ENCODE measurements at places on chromosomes 4 and X. TPM values are rescaled to one million over a fixed set of nuclear protein-coding genes. Genes with fewer than 3 reads are reported as not detected.

DNA sequence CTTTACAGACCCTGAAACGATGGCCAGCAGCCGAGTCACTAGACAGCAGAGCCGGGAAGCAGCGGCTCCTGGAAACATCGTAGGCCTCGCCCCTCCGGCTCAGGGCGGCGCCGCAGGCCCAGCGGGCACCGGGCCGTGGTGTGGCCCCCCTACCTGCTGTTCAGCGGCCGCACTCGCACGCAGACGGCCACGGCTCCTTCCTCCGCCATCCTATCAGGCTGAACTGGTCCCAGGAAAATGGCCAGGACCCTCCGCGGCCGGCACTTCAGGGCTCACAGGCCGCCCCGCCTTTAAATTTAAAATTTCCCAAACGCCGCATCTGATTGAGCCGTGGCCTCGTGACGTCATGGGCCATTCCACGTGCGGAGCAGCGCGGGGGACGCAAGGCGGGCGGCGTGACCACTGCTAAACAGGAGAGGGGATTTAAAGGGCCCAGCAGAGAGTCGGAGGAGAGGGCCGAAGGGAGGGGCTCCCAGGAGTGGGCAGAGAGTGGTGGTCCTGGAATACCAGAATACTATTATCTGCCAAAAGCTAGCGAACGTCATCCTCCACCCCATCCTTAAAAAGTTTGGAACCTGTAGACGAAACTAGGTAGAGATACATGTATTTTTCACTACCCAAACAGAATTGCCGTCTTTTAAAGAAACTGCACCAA is at the start of gene CENPE:
CENPE (minus strand) TSS at position 233 of the 655 bp plus-strand sequence; CDS start at position 209, 24 bp downstream.
- DNase-seq, result peak; percentile 92
- no peaks in the 10 kb centered on the region for H3K27me3 ChIP-seq
- peak within 1 kb of the TSS; percentile 87 for H3K4me3 ChIP-seq
- no peaks in the 10 kb centered on the region for H3K36me3 ChIP-seq
- H3K27ac ChIP-seq, result peak within 1 kb of the TSS; percentile 76

DNA sequence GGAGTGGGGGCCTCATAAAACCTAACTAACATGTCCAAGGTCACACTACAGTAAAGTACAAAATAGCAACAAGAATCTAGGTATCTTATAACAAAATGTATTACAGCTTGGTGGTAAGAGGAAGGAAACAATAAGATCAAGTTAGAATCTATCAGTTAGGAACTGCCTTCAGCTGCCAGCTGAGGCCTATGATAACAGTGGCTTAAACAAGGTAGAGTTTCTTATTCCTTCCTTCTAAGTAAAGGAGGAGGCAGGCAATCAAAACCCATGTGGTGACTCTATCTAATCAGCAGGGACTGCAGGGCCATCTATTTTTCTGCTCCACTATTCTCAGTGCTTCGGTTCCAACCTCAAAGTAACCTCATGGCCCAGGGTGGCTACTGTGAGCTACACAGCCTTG is 10.9 kb downstream of the SH3D19 start:
- DNase-seq, result no peak
- H3K4me1 ChIP-seq, result peaks cover 12% of the 10 kb centered on the region
- peak overlapping the region; percentile 7 for H3K27ac ChIP-seq
- no peaks in the 10 kb centered on the region for H3K36me3 ChIP-seq
- H3K4me3 ChIP-seq, result no peak overlapping the region

The F8A1 gene
- total RNA-seq, result 42.9 TPM

- no peaks in the 10 kb centered on the region for H3K4me1 ChIP-seq
- no peak for DNase-seq
- no peak overlapping the region for H3K4me3 ChIP-seq
Observed at GRCh38 chr4:16439768-16440167, 213.5 kb upstream of the TAPT1 start.

DNA sequence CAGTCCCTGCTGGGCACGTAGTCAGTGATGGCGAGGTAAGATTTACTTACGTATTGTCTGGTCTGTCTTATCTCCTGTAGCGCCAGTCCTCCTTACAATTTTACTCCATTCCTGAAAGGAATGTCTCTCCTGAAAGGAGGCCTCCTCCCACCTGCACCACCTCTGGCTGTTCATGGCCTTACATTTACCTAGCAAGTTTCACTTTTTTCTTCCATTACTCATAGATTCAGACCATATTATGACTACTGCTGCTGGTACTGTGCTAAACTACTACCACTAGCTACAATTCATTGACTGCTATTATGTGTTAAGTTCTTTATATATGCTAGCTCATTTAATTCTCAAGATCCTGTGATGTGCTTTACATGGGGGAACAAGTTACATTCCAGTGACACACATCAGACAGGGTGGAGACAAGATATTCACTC is 189.9 kb downstream of the BMPR1B start:
- no peaks in the 10 kb centered on the region for H3K4me1 ChIP-seq
- H3K36me3 ChIP-seq, result no peaks in the 10 kb centered on the region
- no peak overlapping the region for H3K27ac ChIP-seq
- no peaks in the 10 kb centered on the region for H3K27me3 ChIP-seq
- no peak for DNase-seq

The PF4V1 gene
- total RNA-seq, result not detected

DNA sequence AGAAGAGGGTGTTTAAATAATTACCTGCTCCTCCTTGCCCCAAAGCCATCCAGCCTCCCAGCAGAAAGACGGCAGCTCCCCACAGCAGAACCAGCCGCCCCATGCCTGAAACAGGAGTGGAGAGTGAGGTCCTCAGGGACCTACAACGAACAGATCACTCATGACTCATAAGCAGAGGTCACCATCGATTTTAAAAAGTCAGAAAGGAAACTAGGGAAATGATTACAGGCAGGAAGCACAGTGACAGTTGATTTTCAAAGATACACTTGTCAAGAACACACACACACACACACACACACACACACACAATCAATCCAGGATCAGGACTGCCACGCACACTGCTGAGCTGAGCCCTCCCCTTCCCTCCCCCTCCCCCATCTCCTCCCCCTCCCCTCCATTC is at the start of gene CRLF2:
CRLF2 (minus strand) TSS at position 118 of the 400 bp plus-strand sequence; CDS start at position 103, 15 bp downstream.
- no peaks in the 10 kb centered on the region for H3K4me1 ChIP-seq
- H3K27ac ChIP-seq, result no peak within 1 kb of the TSS
- no peaks in the 10 kb centered on the region for H3K36me3 ChIP-seq
- H3K4me3 ChIP-seq, result no peak within 1 kb of the TSS
- DNase-seq, result no peak

DNA sequence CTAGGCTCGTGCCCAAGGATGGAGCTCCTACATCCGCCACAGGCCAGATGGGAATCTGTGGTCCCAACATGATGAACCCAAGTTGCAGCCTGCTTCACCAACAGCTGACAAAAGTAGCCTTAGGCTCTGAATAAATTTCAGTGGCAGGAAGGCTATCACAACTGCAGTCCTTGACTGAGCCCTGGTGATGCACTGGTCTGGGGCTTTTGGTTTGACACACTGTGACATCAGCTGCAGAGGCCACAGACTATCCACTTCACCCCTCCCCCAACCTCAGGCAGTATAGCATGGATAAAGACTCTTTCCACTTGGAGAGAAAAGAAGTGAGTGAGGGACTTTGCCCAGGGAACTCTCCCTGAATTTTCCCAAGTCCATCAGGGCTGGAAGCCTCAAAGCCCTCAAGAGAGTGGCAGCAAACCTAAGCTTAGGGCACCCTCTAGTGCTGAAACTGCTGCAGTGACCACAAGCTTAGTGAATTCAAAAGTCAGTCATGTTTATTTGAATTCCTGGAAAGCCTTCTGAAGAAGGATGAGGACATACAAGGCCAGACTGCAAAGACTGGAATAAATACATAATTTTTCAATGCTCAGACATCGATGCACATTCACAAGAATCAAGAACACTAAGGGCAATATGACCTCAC is 135.0 kb upstream of the TENT5D start:
- no peak for DNase-seq
- no peak overlapping the region for H3K4me3 ChIP-seq
- H3K27ac ChIP-seq, result no peak overlapping the region
- H3K27me3 ChIP-seq, result no peaks in the 10 kb centered on the region

The GAB3 gene
- 12.9 TPM for total RNA-seq

GRCh38 chr4:17785858-17786257 is 4.4 kb upstream of the FAM184B start:
- H3K27me3 ChIP-seq, result peaks cover 12% of the 10 kb centered on the region
- no peak for DNase-seq
- H3K4me1 ChIP-seq, result peaks cover 6% of the 10 kb centered on the region
- H3K4me3 ChIP-seq, result no peak overlapping the region
- no peaks in the 10 kb centered on the region for H3K36me3 ChIP-seq

DNA sequence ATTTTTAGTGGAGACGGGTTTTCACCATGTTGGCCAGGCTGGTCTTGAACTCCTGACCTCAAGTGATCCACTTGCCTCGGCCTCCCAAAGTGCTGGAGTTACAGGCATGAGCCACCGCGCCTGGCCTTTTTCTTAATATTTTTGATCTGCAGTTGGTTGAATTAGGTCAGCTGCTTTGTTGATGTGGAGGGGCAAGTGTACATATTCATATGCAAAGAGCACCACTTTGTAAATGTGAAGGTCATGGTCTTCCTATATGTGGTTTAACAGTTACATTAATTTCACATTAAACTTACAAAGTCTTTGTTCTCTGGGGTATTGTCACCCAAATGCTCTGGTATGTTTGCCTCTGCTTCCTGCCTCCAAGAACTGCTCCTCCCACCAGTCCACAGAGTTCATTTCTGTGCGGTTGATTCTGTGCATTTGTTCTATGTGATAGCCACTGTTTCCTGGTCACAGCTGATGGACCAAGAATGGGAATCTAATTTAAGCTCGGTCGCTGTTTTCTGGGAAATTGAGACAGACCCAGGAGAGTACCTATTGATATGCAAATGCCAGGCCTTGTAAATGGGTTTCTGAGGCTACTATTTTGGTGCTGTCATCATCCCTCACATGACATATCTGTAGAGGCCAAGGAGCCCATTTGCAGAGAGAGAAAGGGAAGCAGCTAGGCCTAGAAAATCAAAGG is 26.9 kb upstream of the HPSE start:
- no peak overlapping the region for H3K27ac ChIP-seq
- no peak for DNase-seq
- H3K4me3 ChIP-seq, result no peak overlapping the region
- no peaks in the 10 kb centered on the region for H3K27me3 ChIP-seq
- no peaks in the 10 kb centered on the region for H3K36me3 ChIP-seq

GRCh38 chr4:123073650-123074049 is 151.3 kb upstream of the NUDT6 start:
- H3K27me3 ChIP-seq, result no peaks in the 10 kb centered on the region
- no peak overlapping the region for H3K4me3 ChIP-seq
- no peak for DNase-seq
- H3K4me1 ChIP-seq, result no peaks in the 10 kb centered on the region

The DGKK gene
- 0.09 TPM for total RNA-seq

GRCh38 chr4:80183250-80184052 is 13.9 kb upstream of the PRDM8 start:
- H3K4me3 ChIP-seq, result peak overlapping the region; percentile 63
- peaks cover 30% of the 10 kb centered on the region for H3K4me1 ChIP-seq
- H3K27me3 ChIP-seq, result peaks cover 44% of the 10 kb centered on the region
- H3K36me3 ChIP-seq, result no peaks in the 10 kb centered on the region
- peak overlapping the region; percentile 36 for H3K27ac ChIP-seq
- peak; percentile 68 for DNase-seq

The TSPAN6 gene
- total RNA-seq, result 13.9 TPM

The RAB39B gene
- 0.75 TPM for total RNA-seq

The KIAA1210 gene
- not detected for total RNA-seq

- H3K27ac ChIP-seq, result no peak overlapping the region
- H3K4me1 ChIP-seq, result no peaks in the 10 kb centered on the region
- no peak overlapping the region for H3K4me3 ChIP-seq
- no peaks in the 10 kb centered on the region for H3K27me3 ChIP-seq
- DNase-seq, result no peak
Observed at GRCh38 chr4:168124008-168124641, 31.8 kb downstream of the ANXA10 start.

The GPRIN3 gene
- 25.2 TPM for total RNA-seq

- H3K27me3 ChIP-seq, result no peaks in the 10 kb centered on the region
- peak overlapping the region; percentile 30 for H3K27ac ChIP-seq
- no peaks in the 10 kb centered on the region for H3K36me3 ChIP-seq
- H3K4me1 ChIP-seq, result peaks cover 5% of the 10 kb centered on the region
- no peak for DNase-seq
Observed at GRCh38 chr4:150255610-150256224, 177.5 kb downstream of the DCLK2 start.

- H3K36me3 ChIP-seq, result peaks cover 34% of the 10 kb centered on the region
- DNase-seq, result no peak
- no peak overlapping the region for H3K4me3 ChIP-seq
- no peak overlapping the region for H3K27ac ChIP-seq
- H3K4me1 ChIP-seq, result peaks cover 19% of the 10 kb centered on the region
Observed at GRCh38 chr4:103079621-103080020, 3.1 kb upstream of the SLC9B2 start.

GRCh38 chrX:114842181-114842580 is 175.2 kb downstream of the IL13RA2 start:
- no peaks in the 10 kb centered on the region for H3K4me1 ChIP-seq
- no peaks in the 10 kb centered on the region for H3K36me3 ChIP-seq
- no peak overlapping the region for H3K4me3 ChIP-seq
- H3K27me3 ChIP-seq, result no peaks in the 10 kb centered on the region
- no peak overlapping the region for H3K27ac ChIP-seq
- no peak for DNase-seq

The GLOD5 gene
- total RNA-seq, result 2.6 TPM

DNA sequence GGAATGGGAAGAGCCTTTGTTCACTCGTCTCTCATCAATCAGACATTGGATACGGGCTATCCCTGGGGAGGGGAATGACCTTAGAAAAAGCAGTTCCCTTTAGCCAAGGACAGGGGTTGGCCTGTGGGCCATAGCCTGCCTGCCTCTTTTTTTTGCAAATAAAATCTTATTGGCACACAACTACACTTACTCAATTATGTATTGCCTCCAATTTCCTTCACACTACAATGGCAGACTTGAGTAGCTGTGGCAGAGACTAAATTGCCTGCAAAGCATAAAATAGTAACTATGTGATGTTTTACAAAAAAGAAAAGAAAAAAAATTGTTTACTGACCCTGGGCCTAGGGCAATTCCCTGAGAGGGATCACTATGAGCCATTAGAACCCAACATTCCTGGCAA is 23.4 kb downstream of the PPP1R2C start:
- no peak overlapping the region for H3K27ac ChIP-seq
- H3K4me3 ChIP-seq, result no peak overlapping the region
- no peaks in the 10 kb centered on the region for H3K27me3 ChIP-seq
- no peak for DNase-seq
- no peaks in the 10 kb centered on the region for H3K36me3 ChIP-seq

- H3K27me3 ChIP-seq, result no peaks in the 10 kb centered on the region
- H3K27ac ChIP-seq, result no peak overlapping the region
- no peak for DNase-seq
Observed at GRCh38 chr4:14910411-14910810, 91.9 kb upstream of the CPEB2 start.

The TRIM75 gene
- not detected for total RNA-seq

The SH3D19 gene
- total RNA-seq, result 125 TPM

GRCh38 chrX:97132664-97133415 is 249.1 kb downstream of the RPA4 start:
- no peak overlapping the region for H3K27ac ChIP-seq
- DNase-seq, result no peak
- H3K36me3 ChIP-seq, result no peaks in the 10 kb centered on the region
- no peaks in the 10 kb centered on the region for H3K4me1 ChIP-seq
- no peaks in the 10 kb centered on the region for H3K27me3 ChIP-seq

The CT83 gene
- total RNA-seq, result not detected

The GYG2 gene
- total RNA-seq, result 1.4 TPM
